ENCODE measurements at places on chromosomes 1 and 21.

DNA sequence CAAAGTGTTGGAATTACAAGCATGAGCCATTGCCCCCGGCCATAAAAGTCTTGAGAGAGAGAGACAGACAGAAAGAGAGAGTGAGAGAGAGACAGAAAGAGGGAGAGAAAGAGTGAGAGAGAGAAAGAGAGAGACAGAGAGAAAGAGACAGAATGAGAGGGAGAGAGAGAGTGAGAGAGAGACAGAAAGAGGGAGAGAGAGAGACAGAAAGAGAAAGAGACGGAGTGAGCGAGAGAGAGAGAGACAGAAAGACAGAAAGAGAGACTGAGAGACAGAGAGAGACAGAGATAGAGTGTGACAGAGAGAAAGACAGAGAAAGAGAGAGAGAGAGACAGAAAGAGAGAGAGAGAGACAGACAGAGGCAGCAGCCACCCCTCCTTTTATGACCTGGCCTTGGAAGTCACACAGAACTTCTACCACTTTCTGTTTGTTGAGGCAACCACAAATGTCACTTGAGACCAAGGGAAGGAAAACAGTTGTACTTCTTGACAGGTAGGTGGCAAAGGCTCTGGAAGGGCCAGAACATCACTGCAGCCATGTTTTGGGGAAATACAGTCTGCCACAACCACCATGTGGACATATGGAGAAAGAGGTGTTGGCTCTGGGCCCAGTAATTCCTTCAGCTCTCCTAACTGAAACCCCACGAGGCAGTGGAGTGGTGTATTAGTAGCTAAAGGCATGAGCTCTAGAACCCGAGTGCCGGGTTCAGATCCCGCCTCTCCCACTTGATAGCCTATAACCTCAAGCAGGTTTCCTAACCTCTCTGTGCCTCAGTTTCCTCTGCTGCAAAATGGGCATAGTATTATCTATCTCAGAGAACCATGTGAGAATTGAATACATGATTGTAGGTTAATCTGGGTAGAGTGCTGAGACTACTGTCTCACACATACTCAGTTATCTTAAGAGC, 50.6 kb downstream of the TNFRSF8 start:
- DNase-seq, result peak; percentile 49

- DNase-seq, result no peak
Measured at GRCh38 chr1:56457756-56458375, 121.5 kb downstream of the PLPP3 start.

GRCh38 chr1:169027607-169028320, 78.7 kb upstream of the ATP1B1 start:
- no peak for DNase-seq

- DNase-seq, result no peak
Measured at GRCh38 chr1:21843996-21844395, 31.9 kb downstream of the LDLRAD2 start.

GRCh38 chr1:24503059-24503751, 569 bp downstream of the RCAN3 start:
- DNase-seq, result no peak

DNA sequence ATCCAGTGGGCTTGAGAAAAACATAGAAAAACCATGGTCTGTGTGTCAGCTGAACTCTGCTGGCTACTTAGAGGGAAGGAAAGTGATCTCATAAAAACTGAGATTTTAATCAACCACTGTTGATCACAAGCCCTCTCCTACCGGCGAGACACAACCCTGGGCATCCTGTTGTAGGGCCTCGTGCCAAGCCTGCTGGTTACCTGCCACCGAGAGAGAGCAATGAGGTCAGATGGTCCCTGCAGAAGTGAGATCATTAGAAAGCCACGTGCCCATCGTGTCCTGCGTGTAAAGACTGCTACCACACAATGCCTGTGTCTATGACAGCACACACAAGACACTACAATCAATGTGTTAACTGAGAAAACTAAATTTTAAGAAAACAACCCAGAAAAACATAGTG, 41.7 kb upstream of the GPR153 start:
- no peak for DNase-seq

DNA sequence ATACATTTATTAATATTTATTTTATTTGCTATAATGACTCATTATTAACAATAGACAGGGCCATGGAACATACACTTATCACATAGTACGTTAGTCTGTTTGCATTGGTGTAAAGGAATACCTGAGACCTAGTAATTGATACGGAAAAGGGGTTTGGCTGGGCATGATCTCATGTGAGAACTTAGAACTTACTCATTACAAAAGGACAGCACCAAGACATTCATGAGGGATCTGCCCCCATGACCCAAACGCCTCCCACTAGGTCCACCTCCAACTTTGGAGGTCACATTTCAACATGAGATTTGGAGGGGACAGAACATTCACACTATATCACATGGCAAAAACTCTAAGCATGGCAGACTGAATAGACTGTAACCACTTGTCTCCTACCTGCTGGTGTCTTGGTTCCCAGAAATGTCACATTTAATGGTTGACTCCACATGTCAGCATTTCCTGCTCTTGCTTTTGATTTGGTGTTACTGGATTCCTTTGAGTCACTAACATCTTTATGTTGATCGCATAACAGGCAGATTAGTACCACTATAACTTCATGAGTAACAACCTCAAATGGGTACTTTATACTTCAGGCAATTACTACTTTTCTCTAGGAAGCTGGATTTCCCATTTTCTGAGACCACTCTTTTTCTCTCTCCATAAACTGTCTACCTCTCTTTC, 3.5 kb upstream of the C1orf116 start:
- DNase-seq, result no peak

Measured in brain microvascular endothelial cell (primary cell).